ENCODE measurements at places on chromosomes 3 and 15. TPM values are rescaled to one million over a fixed set of nuclear protein-coding genes. Genes with fewer than 3 reads are reported as not detected.

The SYNM gene
- 103 TPM for total RNA-seq

The ABCF3 gene
- 57.1 TPM for total RNA-seq

The PARP15 gene
- 7.3 TPM for total RNA-seq

The ZPLD1 gene
- total RNA-seq = 0.84 TPM

The SLC22A13 gene
- total RNA-seq = 1.1 TPM

The SORD gene
- 6.7 TPM for total RNA-seq

The TMA7 gene
- total RNA-seq = 128 TPM

The C3orf49 gene
- total RNA-seq = not detected

The ARL8B gene
- total RNA-seq = 56.0 TPM

The CCNL1 gene
- total RNA-seq = 189 TPM

- no peak for DNase-seq
Measured at GRCh38 chr3:49967291-49967690, 27.3 kb downstream of the RBM6 start.

DNA sequence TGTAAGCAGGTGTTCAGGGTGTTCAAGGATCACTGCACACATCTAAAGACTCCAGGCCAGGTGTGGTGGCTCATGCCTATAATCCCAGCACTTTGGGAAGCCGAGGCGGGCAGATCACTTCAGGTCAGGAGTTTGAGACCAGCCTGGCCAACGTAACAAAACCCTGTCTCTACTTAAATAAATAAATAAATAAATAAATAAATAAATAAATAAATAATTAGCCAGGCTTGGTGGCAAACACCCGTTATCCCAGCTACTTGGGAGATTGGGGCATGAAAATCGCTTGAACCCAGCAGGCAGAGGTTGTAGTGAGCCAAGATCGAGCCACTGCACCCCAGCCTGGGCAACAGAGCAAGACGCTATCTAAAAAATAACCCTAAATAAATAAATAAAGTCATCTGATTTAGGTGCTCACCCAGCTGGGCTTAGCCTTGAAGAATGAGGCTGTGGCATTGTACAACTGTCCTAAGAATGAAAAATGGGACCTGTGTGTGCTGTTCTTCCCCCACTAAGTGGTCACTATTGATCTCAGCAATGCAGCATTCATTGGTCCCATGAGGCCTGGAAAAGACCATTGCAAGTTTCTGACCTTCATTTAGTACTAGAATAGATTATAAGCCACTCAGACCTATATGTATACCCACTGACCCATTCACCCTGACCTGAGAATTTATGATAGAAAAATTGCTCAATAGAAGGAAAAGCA lies 82.8 kb upstream of the ABHD17C start:
- DNase-seq = no peak

DNA sequence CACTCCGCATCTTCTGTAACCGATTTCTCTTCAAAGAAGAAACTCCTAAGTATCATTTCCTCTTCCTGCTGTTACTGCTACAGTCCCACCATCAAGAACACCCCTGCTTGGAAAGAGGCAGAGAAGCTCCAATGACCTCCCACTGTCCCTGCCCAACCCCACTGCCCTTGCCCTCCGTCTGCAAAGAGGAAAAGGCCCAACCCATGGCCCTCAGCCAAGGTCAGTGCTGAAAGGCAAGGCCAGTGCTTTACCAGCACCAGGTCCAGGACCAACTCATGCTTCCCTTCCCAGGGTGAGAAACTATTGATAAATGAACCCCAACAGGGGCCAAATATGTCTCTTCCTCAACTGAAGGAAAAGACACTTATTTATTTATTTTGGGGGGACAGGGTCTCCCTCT lies 22.5 kb downstream of the FAM240A start:
- DNase-seq = no peak

GRCh38 chr15:75178171-75178937 lies 23.3 kb upstream of the C15orf39 start:
- DNase-seq = peak; percentile 84

- DNase-seq = peak; percentile 83
Measured at GRCh38 chr3:122975163-122975923, 52.2 kb downstream of the SEMA5B start.

GRCh38 chr3:126181398-126181725 lies 976 bp upstream of the ALDH1L1 start:
- DNase-seq = no peak

GRCh38 chr15:41886741-41887140 lies 7.1 kb downstream of the SPTBN5 start:
- DNase-seq = no peak

DNA sequence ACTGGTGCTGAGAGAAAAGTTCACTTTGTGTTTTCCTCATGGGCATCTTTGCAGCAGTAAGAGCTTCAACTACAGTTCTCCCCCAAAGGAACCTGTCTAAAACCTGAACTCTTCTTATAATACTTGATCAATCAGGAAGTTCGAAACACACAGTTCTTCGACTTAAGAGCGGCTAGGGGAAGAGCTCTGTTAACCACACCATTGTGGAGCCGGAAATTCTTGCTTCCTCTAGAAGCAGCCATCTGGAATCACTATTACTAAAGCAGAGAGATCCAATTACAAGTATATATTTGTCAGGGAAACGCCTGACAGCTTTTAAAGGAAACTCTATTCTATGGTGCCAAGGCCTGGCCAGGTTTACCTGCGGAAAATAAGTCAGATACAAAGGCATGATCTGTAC lies 337.3 kb upstream of the CBLB start:
- no peak for DNase-seq

GRCh38 chr15:71226536-71227455 lies 111.5 kb downstream of the THSD4 start:
- no peak for DNase-seq

GRCh38 chr3:15645740-15646501 lies 44.4 kb downstream of the BTD start:
- peak; percentile 91 for DNase-seq

DNA sequence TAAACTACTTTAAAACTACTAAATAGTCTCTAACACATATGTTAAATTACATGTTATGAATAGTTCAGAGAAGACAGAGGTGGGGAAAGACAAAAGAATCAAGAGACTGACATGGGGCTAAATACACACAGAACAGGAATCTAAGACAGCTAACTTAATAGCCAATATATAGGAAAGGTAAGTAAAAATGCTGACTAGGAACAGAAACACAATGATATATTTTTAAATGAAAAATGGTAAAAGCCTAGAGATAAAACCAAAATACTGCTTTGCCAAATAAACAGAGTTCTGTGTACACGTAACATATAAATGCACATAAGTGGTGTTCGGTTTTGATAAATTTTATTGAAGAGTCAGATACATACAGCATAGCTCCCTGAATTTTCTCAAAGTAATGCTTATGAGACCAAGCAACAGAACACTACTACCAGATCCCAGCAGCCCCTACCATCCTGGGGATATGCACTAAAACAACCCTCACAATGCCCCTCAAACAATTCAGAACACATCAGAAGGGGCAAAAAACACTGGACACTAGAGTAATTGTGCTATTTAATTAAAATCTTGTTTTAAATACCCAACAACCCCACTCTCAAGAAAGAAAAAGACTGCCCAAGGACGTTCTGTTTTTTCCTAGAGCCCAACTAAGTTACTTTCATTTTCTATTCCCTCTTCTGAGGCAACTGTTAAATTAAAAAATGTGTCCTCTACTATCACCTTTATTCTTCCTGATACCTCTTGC lies 121.1 kb downstream of the ADAM10 start:
- no peak for DNase-seq

DNA sequence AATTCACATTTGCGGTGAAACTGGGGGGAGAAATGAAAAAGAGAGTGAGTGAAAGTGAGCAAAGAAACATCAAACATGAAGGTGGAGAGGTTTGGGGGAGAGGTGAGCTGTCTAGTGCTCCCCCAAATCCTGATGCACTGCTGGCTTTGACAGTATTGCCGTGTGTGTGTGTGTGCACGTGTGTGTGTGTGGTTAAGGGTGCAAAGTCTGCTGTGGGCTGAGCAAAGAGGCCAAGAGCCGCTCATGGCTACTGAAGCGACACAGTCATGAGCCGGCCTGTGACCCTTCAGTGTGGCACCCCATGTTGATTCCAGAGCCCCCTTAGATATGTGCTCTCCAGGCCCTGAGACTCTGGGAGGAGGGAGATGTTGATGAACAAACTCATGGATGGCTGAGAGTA lies 94.3 kb downstream of the DGKG start:
- DNase-seq = no peak

- DNase-seq = no peak
Measured at GRCh38 chr3:124600765-124601164, 129.5 kb upstream of the UMPS start.

GRCh38 chr3:100992231-100993012 lies 799 bp downstream of the ABI3BP start:
- DNase-seq = no peak

- no peak for DNase-seq
Measured at GRCh38 chr3:184255291-184256039, 5.9 kb downstream of the CAMK2N2 start.

- DNase-seq = no peak
Measured at GRCh38 chr3:25385807-25386460, 42.1 kb upstream of the RARB start.

DNA sequence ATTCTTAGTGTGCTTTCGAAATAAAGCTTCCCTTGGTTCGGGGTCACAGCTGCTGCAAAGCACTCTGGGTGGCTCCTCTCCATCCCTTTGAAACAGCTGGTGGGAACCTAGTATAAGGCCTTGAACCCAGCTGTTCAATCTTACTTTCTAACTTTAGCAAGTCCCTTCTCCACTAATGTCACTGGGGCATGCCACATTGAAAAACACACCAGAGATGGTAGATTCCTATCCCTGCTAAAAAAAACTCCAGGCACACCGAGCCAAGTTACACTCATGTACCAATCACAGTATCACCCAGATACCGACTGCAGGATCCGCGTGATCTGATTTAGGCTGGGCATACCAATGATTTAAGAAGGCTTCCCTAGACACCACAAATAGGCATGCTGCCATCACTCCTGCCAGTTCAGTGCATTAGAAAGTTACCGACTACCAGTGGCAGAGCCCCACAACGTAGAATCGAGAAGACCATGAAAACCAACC lies 65.0 kb downstream of the WWTR1 start:
- no peak for DNase-seq

DNA sequence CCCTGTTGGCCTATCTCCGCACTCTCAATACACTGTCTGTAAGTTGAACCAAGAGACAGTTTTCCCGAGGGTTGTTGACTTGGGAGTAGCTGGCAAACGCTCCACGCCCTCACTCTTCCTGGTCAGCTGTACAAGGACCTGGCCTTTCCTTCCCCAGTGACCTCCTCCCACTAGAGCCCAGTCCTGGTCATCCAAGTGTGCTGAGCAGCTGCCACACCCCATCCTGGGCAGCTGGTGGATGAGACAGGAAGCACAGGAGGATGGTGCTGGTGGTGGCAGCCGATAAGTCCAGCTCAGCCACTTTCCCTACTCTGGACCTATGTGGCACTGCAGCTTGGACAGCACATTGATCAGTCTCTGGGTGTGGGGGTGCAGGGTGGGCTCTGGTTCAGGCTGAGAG lies 19.8 kb downstream of the PFKFB4 start:
- DNase-seq = no peak

DNA sequence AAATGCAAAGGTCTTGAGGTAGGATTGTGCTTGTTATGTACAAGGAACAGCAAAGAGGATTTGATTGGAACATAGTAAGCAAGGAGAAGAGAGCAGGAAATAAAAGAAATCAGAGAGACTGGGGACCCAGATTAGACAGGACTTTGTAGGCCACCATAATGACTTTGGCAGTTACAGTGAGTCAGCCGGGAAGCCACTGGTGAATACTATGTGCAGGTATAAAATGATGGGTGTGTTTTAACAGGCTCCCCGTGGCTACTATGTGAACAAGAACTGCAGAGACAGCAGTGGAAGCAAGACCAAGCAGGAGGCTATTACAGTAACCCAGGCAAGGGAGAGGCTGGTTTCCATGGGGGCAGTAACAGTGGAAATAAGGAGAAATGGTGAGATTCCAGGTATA lies 55.2 kb downstream of the NPTN start:
- no peak for DNase-seq

- DNase-seq = no peak
Measured at GRCh38 chr3:186609247-186609868, 3.5 kb upstream of the AHSG start.

GRCh38 chr15:33677238-33677830 lies 291.0 kb upstream of the CHRM5 start:
- DNase-seq = no peak

DNA sequence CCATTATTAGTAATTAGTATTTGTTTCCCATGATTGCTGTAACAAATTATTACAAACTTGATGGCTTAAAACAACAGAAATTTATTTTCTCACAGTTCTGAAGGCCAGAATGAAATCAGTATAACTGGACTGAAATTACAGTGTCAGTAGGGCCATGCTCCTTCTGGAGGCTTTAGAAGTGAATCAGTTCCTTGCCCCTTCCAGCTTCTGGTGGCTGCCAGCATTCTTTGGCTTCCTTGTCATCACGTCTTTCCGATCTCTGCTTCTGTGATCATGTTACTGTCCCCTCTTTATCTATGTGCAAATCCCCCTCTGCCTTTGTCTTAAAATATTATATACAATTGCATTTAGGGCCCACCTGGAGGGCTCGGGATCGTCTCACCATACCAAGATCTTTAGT lies 92.0 kb downstream of the FOXB1 start:
- no peak for DNase-seq

GRCh38 chr15:99333413-99333812 lies 82.1 kb downstream of the LRRC28 start:
- DNase-seq = no peak

DNA sequence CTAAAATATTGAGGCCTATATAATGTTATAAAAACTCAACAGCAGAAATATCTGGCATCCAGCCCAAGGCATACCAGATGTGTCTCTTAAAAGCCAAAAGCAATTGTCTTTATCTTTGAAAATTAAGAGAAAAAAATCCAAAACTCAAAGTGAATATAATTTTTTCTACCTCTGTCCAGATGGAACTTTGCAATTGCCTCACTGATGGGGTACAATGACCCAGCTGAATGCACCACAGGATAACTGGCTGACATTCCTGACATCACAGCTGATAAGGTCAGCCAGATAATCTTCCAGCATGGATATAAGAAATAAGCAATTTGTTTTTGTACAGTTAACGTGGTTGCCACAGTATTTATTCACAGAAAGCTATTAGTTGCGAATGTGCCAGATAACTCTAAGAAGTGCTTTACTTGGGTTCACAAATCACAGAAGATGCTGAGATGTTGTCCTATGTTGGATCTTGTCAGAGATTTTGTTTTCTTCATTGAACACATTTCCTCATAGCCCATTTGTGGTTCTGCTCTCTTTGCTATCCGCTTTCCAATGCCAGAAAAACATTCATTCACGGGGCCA lies 566.9 kb upstream of the CCDC54 start:
- no peak for DNase-seq

- DNase-seq = no peak
Measured at GRCh38 chr3:32414522-32415202, 23.0 kb downstream of the CMTM7 start.

Measured in aorta (tissue), 5 donors.